Stimulated activated CD8-positive, alpha-beta memory T cell treated with anti-CD3 and anti-CD28 coated beads, Interleukin-2, amount 100 ng/mL, for 1 hour (primary cell): ENCODE measurements at places on chromosomes 2 and 18.

- no peak for DNase-seq
Measured at GRCh38 chr18:59502274-59503175, 143.5 kb upstream of the LMAN1 start.

DNA sequence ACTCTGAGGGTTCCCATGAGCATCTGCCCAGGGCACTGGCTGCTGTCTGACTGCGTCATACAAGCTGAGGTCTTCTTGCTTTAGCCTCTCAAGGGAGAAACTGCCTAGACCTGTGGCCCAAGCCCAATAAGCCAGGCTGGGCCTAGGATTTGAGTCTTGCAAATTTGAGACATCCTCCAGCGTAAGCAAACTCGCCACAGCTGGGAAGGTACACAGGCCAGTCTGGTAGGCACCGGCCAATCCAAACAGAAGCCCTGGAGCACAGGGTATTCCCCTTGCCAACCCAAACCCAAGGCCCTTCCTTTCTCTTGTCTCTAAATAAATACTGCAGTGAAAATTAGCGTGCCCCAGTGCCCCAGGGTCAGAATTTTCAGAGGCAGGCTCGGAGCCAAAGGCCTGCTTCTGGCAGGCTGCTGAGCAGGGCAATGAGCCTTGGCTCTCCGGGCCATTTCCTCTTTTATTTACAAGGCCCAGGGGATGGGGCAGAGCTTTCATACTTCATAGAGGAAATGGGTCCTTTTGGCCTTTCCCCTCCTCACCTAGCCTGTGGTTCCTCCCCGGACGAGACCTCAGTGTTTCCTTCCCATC is 33.3 kb downstream of the POLR1A start:
- DNase-seq = no peak

DNA sequence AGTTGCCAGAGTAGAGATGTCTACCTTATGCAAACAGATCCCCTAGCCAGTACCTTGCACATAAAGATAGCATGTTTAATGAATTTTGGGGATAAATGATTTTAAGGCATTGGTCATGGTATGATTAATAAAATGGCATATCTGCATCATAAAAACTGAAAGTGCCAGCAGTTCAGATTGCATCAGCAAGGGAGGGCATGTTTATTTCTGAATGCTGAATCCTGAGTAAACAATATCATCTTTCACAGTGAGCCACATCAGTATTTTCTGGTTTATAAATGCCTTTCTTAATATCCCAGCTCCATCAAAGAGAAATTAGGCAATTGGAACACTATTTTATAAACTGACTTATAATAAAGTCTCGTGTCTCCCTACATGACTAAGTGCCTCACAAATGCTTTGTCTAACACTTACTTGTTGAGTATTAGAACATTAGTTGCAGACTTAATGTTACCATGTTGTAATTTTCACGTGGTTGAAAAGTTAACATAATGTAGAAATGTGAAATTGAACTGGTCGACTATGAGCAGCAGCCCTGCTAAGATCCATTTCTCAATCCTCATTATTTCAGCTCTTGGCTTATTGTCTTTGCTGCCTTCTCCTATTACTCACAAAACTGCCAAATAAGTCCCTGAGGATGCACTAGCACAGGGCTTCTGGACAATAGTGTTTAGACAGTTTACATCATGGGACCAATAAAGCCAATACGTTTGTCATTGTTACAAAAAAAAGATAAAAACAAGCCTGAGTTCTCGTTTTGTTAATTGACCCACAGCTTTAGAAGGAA is 48.0 kb downstream of the LANCL1 start:
- DNase-seq = no peak

DNA sequence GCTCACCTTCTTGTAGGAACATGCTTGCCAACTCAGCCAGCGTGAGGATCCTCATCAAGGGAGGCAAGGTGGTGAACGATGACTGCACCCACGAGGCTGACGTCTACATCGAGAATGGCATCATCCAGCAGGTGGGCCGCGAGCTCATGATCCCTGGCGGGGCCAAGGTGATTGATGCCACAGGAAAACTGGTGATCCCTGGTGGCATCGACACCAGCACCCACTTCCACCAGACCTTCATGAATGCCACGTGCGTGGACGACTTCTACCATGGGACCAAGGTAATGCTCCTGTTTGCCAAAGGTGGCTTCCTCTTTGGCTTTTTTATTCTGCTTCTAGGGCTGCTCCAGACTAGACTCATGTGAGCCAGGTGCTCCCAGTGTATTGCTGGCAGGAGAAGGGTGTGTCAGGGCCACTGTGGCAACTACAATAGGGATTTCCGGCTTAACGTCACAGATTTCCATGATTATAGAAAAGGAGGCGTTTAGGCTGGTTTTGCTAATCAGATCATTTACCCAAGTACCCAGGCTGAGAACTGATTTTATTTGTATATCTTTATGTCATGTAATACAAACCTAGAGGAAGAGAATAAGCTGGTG is 50.6 kb downstream of the DPYSL5 start:
- DNase-seq = no peak

- DNase-seq = no peak
Measured at GRCh38 chr2:241003830-241004564, 5.6 kb downstream of the SNED1 start.

- no peak for DNase-seq
Measured at GRCh38 chr18:66393463-66393862, 210.4 kb downstream of the CDH19 start.

GRCh38 chr2:169464882-169465281 is 14.4 kb upstream of the BBS5 start:
- no peak for DNase-seq
